ENCODE measurements at places on chromosomes 16 and 17.

GRCh38 chr17:81404558-81405165 lies 9.4 kb downstream of the BAHCC1 start:
- no peak for DNase-seq

GRCh38 chr17:1834380-1835149 lies 4.8 kb downstream of the RPA1 start:
- DNase-seq, result no peak

- no peak for DNase-seq
Measured at GRCh38 chr16:87304951-87305350, 12.2 kb downstream of the C16orf95 start.

DNA sequence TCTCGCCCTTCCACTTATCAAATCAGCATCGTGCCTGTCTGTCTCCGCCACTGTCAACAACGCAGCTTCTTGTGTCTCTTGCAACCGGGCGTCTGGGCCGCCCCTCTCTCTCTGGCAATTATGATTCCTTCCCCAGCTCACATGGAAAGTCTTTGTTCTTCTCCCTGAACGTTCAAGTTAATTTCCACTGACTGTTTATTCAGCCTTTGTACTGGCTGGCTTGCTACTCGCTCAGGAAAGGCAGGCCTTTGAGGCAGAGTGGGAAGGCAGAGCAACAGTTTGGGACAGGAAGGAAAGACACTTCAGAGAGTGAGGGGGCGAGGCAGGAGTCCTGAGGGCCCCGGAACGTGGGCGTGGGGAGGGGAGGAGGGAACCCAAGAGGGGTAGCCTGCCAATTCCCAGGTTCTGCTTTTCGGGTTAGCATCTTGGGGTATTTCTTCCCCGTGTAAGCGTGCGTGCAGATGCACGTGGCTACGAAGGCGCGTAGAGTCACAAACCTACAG lies 50.8 kb downstream of the AKAP1 start:
- DNase-seq, result no peak

GRCh38 chr17:68431661-68432071 lies 25.6 kb downstream of the WIPI1 start:
- DNase-seq, result no peak

GRCh38 chr17:20211246-20211645 lies 202.1 kb downstream of the SPECC1 start:
- DNase-seq, result no peak

- DNase-seq, result no peak
Measured at GRCh38 chr17:40076591-40076990, 13.8 kb downstream of the THRA start.

DNA sequence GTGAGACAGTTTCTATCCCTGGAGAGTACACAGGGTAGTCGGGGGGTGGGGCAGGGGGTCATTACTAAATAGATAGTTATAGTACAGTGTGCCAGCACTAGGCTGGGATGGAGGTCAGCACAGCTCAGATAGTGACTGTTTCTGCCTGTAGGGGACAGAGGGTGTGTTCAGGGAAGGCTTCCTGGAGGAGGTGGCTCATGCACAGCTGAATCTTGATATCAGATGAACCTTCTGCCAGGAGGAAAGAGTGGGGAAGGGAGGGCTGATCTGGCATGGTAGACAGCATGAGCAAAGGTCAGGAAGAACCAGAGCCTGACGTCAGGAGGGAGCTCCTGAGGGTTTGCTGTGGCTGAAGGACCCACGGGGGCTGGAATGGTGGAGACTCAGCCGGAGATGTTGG lies 56.6 kb downstream of the OR1D5 start:
- DNase-seq, result no peak

GRCh38 chr16:60107871-60108270 lies 1373.8 kb upstream of the GOT2 start:
- no peak for DNase-seq

- DNase-seq, result no peak
Measured at GRCh38 chr16:13390093-13390985, 488.9 kb downstream of the SHISA9 start.

DNA sequence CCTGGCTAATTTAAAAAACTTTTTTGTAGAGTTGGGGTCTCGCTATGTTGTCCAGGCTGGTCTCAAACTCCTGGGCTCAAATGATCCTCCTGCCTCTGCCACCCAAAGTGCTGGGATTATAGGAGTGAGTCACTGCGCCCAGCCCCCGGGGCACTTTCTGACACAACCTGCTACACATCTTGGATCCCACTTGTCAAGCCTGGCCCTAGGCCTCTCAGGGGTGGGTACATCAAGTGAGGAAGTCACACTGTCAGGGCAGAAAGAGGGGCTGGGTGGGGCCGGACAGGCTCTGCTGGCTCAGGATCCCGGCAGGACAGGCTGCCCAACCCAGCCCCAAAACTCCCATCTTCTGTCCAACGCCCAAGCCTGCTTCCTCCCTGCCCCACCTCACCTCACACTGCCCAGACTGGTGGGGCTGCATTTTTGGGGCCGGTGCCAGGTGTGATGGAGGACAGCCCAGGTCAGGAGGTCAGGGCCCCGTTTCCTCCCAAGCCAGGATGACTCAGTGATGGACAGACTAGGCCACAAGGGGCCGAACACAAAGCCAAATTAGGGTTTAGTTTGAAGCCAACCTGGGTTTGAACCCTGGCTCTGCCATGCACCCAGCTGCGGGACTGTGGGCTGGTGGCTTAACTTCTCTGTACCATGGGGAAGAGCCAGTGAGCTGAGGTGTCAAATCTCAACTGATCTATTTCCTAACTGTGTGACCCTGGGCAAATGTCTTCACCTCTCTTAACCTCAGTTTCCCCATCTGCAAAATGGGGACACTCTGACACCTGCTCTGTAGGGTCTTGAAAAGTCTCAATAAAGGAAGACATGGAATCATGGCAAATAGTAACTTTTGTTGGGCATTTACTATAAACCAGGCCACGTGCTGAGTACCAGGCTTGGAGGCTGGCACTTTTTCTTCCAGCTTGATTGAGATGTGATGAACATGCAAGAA lies 8.9 kb upstream of the PPL start:
- DNase-seq, result peak; percentile 85

GRCh38 chr16:74846714-74847113 lies 72.1 kb upstream of the FA2H start:
- DNase-seq, result no peak

DNA sequence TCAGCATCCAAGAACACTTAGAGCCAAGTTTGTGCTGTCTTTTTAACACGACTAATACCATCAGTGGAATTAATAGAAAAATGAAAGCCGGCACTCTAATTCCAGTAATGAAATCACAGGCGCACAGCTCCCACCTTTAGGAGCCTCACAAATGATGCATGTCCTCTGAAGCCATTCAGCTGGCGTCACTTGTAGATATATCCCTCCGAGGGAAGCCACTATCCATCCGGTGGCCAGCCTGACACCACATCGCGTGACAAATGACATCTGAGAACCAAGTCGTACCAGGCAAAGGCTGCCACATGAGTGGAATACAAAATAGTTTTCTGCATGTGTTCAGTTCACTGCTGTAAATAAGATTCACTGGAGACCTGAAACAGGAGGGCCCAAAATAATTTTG lies 205.6 kb downstream of the GRIN2A start:
- no peak for DNase-seq

GRCh38 chr16:22141767-22142166 lies 20.5 kb upstream of the SDR42E2 start:
- no peak for DNase-seq

DNA sequence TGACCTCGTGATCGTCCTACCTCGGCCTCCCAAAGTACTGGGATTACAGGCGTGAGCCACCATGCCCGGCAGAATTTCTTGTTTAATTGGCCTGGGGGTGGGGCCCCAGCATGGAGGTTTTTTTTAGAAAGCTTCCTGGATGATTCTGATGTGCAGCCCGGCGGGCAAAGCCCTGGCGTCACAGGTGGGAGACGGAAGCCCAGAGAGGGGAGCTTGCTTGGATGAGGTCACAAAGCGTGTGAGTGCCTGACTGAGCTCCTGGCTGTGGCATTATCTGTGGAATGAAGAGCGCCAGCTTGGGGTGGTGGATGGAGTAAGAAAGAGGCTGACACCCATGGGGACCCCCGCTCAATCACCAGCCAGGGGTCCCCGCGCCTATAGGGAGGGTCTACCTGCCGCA lies 4.1 kb downstream of the VASN start:
- DNase-seq, result no peak

GRCh38 chr16:84410361-84411138 lies 42.2 kb downstream of the ATP2C2 start:
- DNase-seq, result no peak

DNA sequence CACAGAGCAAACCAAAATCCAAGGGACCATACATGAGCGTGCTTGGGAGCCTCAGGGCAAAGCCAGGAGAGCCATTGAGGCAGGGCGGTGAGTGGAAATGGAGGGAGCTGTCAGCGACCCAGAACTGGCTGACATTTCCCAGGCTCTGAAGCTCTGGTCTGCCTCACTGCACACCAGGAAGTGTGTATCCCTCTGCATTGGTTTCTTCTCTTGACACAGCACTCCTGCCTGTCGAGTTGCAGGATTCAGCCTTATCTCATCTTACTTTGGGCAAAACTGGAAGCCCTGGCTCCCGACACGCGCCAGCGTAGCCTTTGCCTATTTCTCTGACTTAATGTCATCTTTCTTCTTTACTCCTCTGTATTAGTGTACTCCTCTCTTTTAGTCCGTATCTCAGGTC lies 144.7 kb upstream of the HS3ST3A1 start:
- no peak for DNase-seq

DNA sequence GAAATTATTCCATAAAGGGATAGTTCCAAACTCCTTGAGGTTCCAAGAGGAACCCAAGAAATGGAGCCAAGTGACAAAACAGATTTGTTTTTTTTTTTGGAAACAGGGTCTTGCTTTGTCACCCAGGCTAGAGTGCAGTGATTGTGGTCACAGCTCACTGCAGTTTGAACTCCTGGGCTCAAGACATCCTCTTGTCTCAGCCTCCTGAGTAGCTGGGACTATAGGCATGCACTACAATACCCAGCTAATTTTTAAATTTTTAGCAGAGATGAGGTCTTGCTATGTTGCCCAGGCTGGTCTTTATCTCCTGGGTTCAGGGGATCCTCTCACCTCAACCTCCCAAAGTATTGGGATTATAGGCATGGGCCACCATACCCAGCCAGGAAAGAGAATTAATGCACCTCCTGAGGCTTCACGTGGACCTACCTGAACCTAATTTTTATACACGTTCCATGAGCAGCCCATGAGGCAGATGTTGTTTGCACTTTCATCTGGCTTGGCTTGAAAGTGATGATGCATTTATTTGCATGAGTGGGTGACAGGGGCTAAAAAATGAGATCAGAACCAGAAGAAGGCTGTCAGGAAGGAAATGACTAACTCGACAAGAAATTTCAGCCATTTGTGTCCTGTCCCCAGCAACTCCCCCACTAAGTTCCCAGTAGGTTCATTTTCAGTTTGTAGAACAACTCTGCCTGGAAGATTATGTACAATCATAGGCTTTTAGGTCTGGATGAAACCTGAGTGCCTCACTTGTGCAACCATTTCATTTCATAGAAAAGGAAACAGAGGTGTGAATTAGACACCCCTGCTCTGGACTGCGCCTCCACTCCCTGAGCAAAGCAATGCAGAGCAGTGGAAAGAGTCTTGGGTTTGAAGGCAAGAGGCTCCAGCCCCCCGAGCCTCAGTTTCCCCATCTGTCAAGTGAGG lies 10.3 kb upstream of the IRF8 start:
- no peak for DNase-seq

- DNase-seq, result no peak
Measured at GRCh38 chr17:48503747-48504146, 27.1 kb downstream of the HOXB1 start.

DNA sequence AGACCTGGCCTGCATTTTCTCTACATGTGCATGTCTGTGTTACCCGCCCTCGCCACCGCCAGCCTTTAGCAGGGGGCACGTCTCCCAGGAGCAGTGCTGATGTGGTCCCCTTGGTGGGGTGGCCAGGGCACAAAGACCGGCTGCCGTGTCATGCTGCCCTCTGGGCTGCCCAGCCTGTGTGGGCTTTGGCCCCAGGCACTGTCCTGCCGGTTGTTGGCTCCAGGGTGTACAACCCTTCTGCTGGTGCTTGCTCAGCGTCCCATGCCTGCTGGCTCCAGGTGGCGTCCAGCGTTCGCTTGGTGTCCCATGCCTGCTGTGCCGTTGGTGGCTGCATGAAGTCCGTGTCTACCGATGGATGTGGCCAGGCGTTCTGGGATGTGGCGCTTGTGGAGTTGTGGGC lies 4.1 kb downstream of the BAIAP2 start:
- DNase-seq, result no peak

- DNase-seq, result no peak
Measured at GRCh38 chr17:38896346-38896954, 26.6 kb downstream of the LASP1 start.

DNA sequence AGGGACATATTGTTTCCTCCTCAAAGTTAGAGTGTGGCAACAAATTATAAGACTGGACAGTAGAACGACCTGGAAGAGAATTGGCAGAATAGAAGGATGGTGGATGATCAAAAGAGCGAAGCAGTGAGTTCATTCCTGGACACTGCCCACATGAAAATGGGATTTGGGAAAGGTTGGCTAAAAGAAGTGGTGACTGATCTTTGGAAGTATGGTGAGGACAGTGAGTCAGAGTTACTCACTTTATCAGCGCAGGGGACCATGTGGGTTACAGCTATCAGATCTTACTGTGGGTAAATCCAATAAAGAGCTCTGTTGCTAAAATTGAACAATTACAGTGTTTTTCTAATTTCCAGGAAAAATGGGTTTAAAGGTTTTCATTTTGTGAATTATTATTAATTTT lies 2.7 kb upstream of the TANC2 start:
- no peak for DNase-seq

- DNase-seq, result no peak
Measured at GRCh38 chr16:89953671-89954406, 5.3 kb downstream of the DEF8 start.

DNA sequence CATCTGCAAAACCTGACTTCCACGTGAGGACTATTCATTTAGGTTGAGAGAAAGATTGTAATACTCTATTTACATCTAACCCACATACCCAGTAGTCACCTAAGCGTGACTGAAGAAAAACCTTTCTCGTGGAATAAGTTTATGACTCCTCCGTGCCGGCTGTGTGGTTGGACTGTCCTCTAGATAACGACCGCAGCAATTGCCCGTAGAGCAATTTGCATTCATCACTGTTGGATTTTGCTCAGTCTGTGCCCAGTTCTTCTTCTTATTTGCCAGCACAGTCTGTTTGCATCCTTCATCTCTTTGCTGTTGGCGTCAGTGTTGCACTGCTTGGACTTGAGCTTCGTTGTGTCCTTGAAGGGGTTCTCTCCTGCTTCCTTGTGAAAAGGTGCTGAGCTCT lies 131.3 kb downstream of the CYB561 start:
- DNase-seq, result no peak

- no peak for DNase-seq
Measured at GRCh38 chr17:7056386-7056785, 12.5 kb upstream of the SLC16A11 start.

DNA sequence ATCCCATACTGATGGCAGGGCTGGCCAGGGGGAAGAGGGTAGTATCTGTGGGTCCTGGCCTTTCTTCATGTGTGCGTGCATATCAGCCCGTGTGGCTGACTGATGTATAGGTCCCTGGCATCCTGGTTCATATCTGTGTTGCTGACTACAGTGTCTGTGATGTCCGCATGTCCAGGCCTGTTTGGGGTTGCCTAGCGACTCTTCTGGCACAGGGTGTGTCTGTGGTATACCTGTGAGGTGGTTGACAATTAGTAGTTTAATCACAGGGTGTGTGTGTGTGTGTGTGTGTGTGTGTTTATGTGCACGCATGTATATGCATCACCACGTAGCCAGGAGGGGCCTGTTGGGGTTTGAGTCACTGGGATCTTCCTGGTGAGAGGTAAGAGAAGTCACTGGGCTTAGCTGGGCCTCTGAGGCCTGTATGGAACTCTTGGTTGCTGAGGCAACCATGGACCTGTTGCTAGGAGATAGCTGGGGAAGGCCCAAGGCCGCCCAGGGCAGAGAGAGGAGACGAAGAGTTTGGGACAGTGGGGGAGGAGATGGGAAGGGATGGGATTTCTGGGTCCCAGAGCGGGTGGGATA lies 603 bp upstream of the TMEM95 start:
- DNase-seq, result peak; percentile 32
